ENCODE measurements at places on chromosomes 13 and 19. TPM values are rescaled to one million over a fixed set of nuclear protein-coding genes. Genes with fewer than 3 reads are reported as not detected.

The SERPINE3 gene
- total RNA-seq = 4.3 TPM

The PROZ gene
- 3.1 TPM for total RNA-seq

The RFPL4AL1 gene
- total RNA-seq = 20.2 TPM

The ERICH4 gene
- not detected for total RNA-seq

The LILRB2 gene
- not detected for total RNA-seq

The ZNF582 gene
- 11.3 TPM for total RNA-seq

The CD70 gene
- not detected for total RNA-seq

The GPR32 gene
- not detected for total RNA-seq

The DCT gene
- total RNA-seq = 5.8 TPM

The NALCN gene
- total RNA-seq = 4.8 TPM

The ZNF154 gene
- 8.2 TPM for total RNA-seq

The ZNF43 gene
- total RNA-seq = 16.9 TPM

The SLAIN1 gene
- 1.4 TPM for total RNA-seq

The ADM5 gene
- total RNA-seq = 1.9 TPM

The CLEC17A gene
- not detected for total RNA-seq

The CHST8 gene
- total RNA-seq = not detected

The RAB3A gene
- total RNA-seq = not detected

The COX7A1 gene
- 4.3 TPM for total RNA-seq

The CBLC gene
- total RNA-seq = 4.1 TPM

The ZNF738 gene
- 16.4 TPM for total RNA-seq

The SLC8A2 gene
- total RNA-seq = 4.8 TPM

The PNMA8B gene
- 3.1 TPM for total RNA-seq

The DPY19L3 gene
- total RNA-seq = 27.9 TPM

The OR4F17 gene
- 6.7 TPM for total RNA-seq

The ATXN8OS gene
- total RNA-seq = 2.6 TPM

The BLOC1S3 gene
- 0.72 TPM for total RNA-seq
